Skeletal muscle cell (primary cell): ENCODE measurements at places on chromosomes 13 and 19.

DNA sequence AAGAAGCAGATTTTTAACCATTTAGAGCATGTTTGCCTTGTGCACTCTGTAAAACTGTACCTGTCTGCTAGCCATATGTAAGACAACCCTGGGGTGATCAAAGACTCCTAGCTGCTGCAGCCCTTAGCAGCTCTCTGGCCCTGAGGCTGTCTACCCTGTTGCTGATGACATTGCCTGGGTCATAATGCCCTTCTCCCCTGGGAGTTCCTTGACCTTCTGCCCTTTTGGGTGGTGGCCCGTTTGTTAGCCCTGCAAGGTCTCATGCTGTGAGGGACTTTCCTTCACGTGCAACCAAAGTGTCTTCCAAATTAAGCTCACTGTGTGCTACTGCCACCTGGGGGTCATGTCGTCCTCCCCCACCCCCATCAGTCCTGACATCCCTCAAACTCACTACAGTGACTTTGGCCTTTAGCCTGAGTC, 7.4 kb downstream of the GPC6 start:
- no peak for DNase-seq

DNA sequence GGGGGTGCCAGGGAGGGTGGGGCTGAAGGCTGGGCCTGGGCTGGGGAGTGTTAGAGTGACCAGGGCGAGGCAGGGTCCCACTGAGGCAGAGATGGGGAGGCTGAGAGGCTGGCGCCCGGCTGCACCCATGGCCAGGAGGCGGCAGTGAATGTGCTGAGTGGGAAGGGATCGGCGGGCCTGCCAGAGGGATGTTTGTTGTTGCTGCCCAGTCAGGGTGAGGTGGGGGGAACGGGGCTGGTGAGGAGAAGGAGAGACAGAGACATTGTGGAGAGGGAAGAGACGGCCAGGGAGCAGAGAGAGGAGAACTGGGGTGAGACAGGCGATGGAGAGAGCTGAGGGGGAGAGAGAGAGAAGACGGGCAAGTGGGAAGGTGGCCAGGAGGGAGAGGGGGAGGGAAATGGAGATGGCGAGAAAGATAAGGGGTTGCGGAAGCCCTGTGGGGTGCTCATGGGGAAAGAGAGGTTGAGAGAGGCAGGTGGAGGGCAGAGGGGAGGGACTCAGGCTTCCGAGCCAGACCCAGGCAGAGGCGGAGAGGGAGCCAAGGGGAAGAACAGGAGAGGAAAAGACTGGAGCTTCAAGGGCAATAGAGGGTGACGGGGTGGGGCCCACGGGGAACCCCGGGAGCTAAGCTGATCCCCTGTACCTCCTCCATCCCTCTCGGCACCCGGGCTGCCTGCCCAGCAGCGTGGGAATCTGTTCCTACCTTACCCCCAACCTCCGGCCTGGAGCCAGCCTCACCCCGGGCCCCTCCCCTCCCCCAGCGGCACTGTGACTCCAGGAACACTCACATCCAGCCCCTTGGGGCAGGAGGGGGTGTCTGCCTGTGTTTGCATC, 690 bp upstream of the B3GNT8 start:
- DNase-seq = no peak

GRCh38 chr13:45178349-45179162, 22.3 kb downstream of the KCTD4 start:
- peak; percentile 86 for DNase-seq

DNA sequence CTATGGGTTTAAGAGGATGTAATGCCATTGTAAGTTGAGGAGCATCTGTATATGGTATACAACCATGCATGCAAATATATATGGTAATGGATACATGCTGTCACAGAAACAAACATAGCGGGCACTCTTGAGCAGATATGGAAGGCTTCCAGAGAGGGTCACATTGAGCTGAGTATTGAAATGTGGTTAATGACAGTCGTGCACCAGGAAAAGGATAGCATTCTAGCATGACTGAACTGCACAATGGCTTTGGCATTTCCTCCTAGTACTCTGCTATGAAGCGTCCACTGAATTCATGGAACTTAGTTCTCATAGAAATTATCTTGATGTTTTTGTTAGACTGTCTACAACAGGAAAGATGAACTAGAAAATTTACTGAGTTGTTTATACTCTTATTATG, 25.2 kb downstream of the DGKH start:
- no peak for DNase-seq

DNA sequence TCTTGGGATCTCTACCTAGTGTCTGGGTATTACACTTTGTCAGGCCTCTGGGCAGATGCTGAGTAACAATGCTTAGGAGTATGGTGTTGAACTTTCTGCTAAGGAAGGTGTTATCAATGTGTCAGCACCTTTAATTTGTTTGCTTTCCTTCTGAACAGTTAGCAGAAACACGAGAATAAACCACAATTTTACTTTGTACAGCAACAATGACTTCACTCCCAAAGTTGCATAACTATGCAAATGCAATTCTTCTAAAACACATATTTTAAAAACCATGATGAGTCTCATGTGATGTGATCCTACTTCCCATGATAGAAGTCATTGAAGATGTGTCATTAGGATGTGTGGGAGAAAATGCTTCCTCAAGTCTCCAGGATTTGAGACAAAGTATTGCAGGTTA, 155.0 kb downstream of the POSTN start:
- peak; percentile 91 for DNase-seq

GRCh38 chr19:15399635-15400034, 19.2 kb downstream of the AKAP8L start:
- no peak for DNase-seq

DNA sequence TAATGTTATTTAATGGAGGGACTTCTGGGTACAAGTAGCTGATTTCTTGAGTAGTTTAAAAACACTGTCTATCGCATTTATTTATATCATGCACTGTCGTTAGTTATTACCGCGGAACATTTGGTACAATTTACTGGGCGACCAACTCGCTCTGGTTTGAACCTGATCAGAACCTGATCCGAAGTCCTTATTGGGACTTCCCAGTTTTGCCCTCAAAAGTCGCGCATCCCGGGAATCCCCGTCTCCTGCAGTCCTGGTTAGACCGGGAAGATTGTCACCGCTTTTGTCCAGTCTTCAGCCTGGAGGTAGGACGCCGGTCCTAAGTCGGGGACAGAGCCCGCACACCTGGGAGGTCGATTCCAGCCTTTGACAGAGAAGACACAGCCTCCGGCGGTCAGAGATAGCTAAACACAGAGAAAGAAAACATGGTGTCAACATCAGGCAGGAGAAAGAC, 694 bp downstream of the CLN5 start:
- no peak for DNase-seq

- DNase-seq = no peak
These were observed 702.9 kb upstream of the PCDH9 start for GRCh38 chr13:67932991-67933390.

- DNase-seq = no peak
These were observed 8.5 kb upstream of the LSR start for GRCh38 chr19:35240327-35240726.

DNA sequence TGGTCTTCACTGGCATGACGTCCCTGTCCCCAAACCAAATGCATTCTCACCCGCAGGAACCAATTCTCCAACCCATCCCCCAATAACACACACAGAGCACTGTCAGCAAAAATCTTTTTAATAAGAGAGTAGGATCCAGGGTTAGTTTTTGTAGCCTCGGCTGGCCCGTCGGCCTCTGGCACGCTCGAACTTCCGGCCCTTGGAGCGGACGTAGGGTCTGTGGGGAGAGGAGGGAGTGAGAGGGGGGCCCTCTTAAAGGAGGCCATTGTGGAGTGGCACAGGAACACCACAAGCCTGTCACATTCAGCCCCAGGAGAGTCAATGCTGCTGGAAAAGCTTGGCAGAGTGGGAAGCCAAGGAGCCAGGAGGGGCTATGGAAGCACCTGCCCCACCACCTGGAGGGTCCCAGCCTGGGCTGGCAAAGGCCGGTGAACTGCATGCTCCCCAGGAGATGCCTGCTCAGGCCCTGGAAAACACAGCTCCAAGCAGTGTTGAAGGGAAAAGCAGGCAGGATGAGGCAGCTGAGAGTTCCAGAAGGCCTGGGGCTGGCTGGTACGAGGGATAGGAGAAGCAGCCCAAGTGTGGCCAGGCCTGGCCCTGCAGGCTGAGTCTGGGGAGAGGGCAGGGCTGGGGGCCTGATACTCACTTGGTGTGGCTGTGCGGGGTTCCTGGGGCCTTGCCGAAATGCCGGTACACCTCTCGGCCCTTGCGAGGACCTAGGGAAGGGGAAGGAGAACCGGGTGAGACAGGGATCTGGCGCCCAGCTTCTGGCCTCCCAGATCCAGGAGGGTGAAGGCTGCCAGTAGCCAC, 560 bp upstream of the FAM83E start:
- no peak for DNase-seq

DNA sequence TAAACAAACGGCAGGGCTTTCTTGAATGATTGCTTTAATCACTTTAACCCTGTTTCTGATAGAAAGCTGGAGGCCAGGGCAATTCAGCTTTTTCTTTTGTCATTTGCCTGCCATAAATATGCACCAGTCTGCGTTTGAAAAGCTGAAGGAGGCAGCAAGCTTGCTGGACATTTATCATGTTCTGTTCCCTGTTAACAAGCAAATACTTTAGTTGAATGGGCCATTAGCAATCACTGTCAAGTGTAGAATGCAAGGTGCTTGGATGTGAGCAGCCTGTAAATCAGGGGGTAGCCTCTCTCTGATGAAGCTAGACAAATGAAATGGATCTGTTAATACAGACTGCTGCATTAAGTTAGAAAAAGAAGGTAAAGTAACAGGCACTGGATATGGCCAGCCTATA, 7.6 kb downstream of the EFNB2 start:
- no peak for DNase-seq

- DNase-seq = no peak
These were observed 2.5 kb upstream of the ISYNA1 start for GRCh38 chr19:18440415-18440877.

DNA sequence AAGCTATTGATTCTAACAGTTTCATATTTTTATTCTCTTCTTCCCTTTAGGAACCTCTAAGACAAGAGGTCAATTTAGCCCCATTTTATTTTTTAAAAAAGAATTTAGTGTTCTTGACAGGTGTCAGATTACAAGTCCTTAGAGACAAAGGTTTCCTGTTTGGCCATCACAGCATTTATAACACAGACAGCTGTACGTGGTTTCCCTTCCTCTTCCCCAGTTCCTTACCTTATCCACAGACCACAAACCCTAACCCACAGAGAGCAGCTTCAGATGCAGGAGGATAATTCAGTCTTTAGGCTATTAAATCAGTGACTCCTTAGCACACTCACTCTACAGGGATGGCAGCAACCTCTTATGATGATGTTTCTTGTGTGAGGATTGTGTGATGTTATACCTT, 1210.1 kb downstream of the DIAPH3 start:
- DNase-seq = peak; percentile 25

GRCh38 chr13:104757712-104758111, 1691.5 kb upstream of the SLC10A2 start:
- no peak for DNase-seq

DNA sequence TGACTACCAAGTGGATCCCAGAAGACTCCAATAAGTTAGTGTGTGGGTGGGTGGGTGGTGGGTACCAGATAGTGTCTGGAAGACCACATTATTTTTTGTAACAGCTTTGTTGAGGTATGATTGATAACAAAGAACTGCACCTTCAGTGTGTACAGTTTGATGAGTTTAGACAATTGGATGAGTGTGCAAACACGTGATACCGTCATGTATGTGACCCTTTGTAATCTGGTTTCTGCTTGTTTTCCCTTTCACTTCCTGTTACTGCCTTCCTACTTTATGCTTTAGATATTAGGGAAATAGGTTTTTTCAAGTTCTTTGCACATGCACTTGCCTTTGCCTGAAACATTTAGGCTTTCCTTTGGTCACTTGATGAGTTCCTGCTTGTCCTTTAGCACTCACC, 8.5 kb downstream of the RPL21 start:
- no peak for DNase-seq

DNA sequence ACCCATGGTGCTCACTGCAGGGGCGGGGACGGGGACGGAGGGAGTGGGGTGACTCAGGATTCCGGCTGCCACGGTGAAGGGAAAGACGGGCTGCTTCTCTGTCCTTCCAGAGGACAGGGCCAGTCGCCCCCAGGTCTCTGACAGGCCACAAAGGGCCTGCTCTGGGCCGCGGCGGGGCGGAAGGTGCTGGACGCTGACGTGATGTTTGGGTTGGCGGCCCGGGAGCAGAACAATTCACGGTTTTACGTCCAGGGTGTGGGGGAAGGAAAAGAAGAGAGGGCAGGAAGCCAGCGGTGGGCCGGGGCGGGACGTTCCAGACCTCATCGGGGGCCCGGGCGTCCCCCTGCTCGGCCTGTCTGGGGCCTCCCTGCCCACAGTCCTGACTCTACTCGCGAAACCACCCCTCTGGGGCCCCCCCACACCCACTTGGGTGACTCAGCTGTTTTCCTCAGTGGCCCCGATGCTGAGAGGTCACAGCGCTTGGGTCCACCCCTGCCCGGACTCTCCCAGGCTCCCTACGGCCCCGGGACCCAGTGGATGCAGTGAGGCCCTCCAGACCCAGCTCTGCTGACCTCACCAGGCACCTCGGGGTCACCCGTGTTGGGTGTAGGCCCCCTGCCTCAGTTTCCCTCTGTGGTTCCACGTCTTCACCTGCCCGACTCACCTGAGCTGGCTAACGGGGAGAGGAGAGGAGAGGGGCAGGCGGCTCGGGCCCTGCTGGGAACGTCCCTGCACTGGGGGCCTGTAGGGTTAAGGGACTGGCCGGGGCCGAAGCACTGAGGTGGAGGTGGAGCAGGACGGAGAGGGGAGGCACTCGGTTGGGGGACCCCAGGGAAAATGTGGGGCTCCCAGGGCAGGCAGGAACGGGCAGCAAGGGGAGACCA, 29.2 kb downstream of the PIP5K1C start:
- DNase-seq = peak; percentile 60

DNA sequence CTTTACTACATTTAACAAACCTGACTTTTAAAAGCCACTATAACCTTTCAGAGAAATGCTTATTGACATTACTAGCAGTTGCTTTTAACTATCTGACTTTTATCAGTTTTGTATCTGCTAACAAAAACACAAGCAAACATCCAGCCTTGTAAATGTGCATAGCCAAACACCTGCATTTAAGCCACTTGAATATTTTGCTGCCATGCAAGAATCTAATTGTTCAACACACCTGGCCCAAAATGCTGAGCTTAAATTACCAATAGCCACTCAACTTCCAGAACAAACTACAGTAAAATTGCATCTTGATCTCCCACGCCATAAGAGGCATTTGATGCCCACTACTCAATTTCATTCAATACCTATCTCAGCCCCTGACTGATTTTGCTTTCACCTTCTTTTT, 9.3 kb downstream of the ZIC5 start:
- no peak for DNase-seq

- no peak for DNase-seq
These were observed 190.9 kb downstream of the IRS2 start for GRCh38 chr13:109595471-109595870.

- no peak for DNase-seq
These were observed 8.7 kb downstream of the PLPP2 start for GRCh38 chr19:282501-282900.

- peak; percentile 19 for DNase-seq
These were observed 352.6 kb downstream of the TBC1D4 start for GRCh38 chr13:75129331-75129730.

- DNase-seq = peak; percentile 37
These were observed 245.9 kb downstream of the PCDH9 start for GRCh38 chr13:66984241-66984640.
